Kidney (tissue), 22 donors: ENCODE measurements at places on chromosomes 3 and 15. TPM values are rescaled to one million over a fixed set of nuclear protein-coding genes. Genes with fewer than 3 reads are reported as not detected.
A peak's percentile ranks its signal among the peaks of the same experiment; 100 is the strongest.

REC114 gene
- not detected for total RNA-seq

SI gene
- not detected for total RNA-seq

- H3K4me1 ChIP-seq: no peaks in the 10 kb centered on the region
- peak overlapping the region; percentile 96 for H3K27ac ChIP-seq
- peak overlapping the region; percentile 60 for H3K4me3 ChIP-seq
- peak; percentile 94 for DNase-seq
These were observed 76.7 kb upstream of the VGLL4 start for GRCh38 chr3:11720304-11720898.

DNA sequence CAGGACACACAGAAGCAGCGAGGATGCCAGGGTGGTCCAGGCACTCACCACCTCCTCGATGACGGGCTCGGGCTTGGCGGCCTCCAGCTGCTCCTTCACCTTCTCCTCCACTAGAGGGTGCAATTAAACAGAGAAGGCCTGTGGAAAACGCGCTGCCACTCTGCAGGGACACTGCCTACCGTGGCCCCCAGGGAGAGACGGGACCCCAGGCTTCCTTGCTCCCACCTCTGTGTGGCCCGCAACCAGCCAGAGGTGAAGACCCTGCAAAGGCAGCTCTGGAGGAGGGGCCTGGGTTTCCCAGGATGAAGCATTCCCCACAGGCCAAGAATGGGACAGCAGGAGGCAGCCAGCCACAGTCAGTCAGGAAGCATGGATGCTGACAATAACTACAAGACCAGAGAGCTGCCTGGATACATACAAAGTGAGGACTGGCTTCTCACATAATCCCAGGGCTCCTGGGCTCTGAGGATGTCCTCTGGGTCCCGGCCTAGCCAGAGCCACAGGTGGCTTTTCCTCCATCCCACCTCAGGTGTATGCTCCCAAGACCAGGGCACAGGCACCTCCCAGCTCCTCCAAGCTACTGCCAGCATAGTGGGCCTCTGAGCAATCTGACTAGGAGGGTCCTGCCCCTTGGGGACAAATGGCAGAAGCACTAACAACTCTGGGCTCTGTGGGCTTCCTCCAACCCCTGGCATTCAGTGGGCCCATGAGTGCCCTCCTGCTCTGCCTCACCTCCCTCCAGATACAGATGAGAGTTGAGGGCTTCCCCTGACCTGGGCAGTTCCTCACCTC lies 46.2 kb downstream of the PTH1R start:
- no peak overlapping the region for H3K27ac ChIP-seq
- no peak for DNase-seq
- peaks cover 40% of the 10 kb centered on the region for H3K36me3 ChIP-seq
- H3K4me3 ChIP-seq: no peak overlapping the region
- H3K4me1 ChIP-seq: peaks cover 13% of the 10 kb centered on the region

DNA sequence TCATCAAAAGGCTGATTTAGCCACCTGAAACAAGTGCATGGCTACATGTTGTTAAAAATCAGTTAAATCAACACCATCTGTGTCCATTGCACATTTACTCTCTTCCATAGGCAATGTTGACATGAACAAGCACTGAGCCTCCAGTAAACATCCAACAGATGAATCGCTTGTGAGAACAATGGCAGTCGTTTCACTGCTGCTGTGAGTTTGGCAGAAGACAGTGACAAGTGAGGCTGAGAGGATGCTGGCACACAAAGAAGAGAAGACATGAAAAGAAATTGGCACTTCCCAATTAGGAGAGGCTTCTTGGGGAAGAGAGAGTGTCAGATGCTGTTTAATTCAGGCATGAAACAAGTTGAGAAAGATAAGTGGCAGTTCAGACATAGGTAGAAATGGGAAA lies 227.4 kb upstream of the STT3B start:
- no peak for DNase-seq
- H3K27me3 ChIP-seq: no peaks in the 10 kb centered on the region
- no peaks in the 10 kb centered on the region for H3K36me3 ChIP-seq
- no peak overlapping the region for H3K4me3 ChIP-seq

DNA sequence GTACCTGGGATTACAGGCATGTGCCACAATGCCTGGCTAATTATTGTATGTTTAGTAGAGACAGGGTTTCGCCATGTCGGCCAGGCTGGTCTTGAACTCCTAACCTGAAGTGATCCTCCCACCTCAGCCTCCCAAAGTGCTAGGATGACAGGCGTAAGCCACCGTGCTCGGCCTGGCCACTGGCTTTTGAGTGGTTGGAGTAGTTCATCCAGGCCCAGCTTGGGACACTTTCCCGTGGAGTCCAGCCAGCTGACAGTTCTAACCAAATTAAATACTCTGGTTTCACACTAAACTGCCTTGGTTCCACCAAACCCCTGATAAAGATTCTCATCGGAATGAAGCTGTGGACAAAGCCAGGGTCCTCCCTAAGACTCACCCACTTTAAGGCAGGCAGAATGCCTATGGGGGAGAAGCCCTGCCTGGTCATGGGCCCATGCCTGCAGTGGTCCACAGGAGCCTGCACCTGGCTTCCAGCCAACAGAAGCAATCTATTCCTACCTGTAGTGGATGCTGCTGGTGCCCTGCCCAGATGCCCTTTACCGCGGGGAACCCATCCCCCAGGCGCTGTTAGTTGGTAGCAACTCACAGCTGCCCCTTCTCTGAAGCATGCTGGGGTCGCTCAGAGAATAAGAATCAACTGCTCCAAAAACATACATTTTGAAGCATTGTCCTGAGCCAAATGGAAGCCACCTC lies 5.2 kb upstream of the SLC28A1 start:
- no peaks in the 10 kb centered on the region for H3K4me1 ChIP-seq
- no peak overlapping the region for H3K27ac ChIP-seq
- H3K36me3 ChIP-seq: no peaks in the 10 kb centered on the region
- H3K27me3 ChIP-seq: no peaks in the 10 kb centered on the region
